Stimulated activated CD8-positive, alpha-beta memory T cell treated with anti-CD3 and anti-CD28 coated beads, Interleukin-2, amount 100 ng/mL, for 1 hour (primary cell): ENCODE measurements at places on chromosomes 16 and 17.

GRCh38 chr17:75109046-75109406 lies 743 bp upstream of the ARMC7 start:
- DNase-seq: no peak

GRCh38 chr17:57033296-57033695 lies 51.8 kb upstream of the AKAP1 start:
- no peak for DNase-seq

GRCh38 chr16:70496513-70496912 lies 26.8 kb downstream of the COG4 start:
- no peak for DNase-seq

DNA sequence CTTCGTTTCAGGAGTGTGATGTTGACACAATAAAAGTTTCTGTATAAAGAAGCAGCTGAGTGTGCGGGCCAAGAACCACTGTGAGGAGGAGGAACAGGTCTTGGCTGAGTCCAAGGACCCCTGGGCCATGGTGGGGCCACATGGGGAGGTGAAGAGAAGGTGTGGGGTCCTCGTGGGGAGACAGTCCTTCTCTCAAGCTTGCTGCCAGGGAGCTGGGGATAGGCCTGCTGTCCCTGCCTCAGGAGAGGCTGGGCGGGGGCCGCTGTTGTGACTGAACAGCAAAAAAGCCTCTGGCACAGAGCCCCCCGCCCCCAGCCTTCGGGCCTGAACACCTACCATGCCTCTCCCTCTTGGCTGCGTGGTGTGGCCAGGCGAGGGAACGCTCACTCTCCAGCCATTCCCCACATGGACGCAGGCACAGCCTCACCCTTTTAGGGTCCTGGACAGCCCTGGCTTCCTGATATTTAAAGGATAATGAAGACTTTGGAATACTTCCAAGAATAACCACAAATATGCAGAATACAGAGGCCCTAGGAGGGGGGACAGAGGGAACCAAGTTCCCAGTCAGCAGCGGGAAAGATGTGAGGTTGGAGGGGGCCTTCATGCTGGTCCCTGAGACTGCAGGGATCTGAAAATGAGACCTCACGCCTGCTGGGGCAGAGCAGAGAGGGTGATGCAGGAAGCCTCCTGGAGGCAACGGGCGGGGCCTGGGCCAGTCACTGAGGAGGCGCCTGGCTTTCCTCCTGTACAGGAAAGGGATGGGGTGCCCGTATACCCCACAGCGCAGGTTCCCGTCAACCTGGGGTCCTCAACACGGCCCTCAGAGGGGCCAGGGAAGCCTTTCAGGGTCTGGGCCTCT lies 100.0 kb upstream of the CREBBP start:
- DNase-seq: no peak

GRCh38 chr17:79993390-79994227 lies 42.1 kb downstream of the TBC1D16 start:
- DNase-seq: no peak

- no peak for DNase-seq
Measured at GRCh38 chr17:68603656-68604055, 2.5 kb upstream of the FAM20A start.
